Stimulated activated CD8-positive, alpha-beta memory T cell treated with anti-CD3 and anti-CD28 coated beads, Interleukin-7, amount 100 ng/mL, for 1 hour (primary cell): ENCODE measurements at places on chromosomes 2 and 18.

DNA sequence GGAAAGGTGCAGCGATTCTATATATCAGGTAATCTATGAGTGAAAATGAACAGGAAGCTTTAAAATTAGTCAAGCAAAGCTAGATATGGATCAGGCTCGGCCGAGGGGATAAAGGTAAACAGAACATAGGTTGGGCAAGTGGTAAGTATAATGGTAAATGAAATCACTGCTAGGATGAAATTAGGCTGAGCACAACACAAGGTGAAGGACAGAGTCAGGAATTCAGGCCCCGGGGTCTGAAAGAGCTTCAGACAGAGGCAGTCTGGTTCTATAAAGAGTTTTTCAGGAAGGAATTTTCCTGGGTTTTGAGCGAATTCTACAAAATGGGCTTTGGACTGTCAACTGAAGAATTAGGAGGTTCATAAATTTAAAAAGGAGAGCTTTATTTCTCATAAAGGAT is 513.2 kb upstream of the CDH2 start:
- DNase-seq, result no peak

- DNase-seq, result no peak
Measured at GRCh38 chr2:100513650-100514049, 43.4 kb downstream of the NMS start.

GRCh38 chr18:21056545-21056944 is 55.1 kb downstream of the ROCK1 start:
- DNase-seq, result no peak

DNA sequence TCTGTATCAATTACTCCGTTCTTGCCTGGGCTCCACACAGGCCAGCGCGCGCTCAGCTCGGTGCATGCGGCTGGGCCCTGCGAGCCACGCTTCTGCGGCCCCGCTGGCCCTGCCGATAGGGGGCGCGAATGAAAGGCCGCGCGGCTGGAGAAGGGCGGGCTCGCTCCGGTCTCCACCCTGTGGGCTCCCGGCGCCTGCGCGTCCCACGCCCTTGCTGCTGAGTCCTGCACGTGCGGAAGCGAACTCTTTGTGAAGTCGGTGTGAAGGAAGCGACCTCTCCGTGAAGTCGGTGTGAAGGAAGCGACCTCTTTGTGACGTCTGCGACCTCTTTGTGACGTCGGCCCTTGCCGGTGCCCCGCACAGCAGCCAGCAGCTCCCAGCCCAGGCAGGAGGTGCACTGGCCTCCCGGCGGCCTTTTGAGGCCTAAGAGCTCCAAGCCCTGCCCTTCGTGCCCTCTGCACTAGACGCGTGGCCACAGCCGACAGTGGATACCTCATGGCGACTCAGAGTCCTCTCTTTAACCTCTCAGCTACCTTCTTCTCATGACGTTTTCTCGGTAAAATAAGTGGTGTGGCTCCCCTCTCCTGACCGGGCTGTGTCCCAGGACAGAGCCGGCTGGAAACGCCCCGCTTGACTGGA is 391.9 kb upstream of the RAB6C start:
- DNase-seq, result no peak

GRCh38 chr2:159592441-159592840 is 23.9 kb downstream of the BAZ2B start:
- no peak for DNase-seq

DNA sequence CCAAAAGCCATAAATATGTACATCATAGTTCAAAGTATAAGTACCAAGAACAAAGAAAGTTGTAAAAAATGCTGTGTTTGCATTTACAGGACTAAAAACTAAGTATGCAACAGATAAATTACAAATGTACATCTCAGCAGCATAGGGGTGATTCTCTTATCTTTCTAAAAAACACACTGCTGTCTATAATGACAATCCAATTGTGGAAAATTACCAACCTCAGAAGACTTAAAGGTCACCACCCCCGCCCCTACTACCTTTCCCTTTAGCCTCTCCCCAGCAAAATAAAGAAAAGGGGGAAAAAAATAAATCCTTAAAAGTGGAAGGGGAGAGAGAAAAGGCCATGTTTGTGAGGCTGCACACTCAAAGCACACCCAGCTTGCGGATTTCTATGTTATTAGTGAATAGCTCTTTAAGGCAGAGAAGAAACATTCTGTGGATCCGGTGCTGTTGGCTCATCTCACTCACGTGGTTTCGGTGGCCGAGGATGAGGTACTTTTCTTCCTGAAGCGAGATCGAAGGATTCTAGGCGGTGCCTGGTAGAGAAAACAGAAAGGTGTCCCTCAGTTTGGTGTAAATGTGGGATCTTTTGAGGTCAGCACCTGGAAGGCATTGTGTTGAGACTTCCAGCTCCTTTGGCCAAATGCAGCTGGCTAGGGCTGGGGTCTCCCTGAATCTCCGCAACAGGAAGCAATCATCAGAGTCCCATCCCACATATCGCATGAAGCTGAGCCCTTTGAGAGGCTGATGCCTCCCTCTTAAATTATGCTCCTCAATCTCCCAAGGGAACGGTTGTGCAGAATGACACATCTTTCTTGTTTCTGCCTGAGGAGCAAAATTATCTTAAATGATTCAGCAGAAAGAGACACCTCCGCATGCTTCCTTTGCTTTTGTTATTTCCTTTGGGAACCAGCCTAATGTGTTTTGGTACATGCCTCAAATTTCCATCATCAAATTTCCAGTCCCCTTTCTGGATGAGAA is 17.6 kb downstream of the MRPL35 start:
- DNase-seq, result no peak

GRCh38 chr2:200496696-200497095 is 13.2 kb downstream of the KCTD18 start:
- DNase-seq, result no peak

DNA sequence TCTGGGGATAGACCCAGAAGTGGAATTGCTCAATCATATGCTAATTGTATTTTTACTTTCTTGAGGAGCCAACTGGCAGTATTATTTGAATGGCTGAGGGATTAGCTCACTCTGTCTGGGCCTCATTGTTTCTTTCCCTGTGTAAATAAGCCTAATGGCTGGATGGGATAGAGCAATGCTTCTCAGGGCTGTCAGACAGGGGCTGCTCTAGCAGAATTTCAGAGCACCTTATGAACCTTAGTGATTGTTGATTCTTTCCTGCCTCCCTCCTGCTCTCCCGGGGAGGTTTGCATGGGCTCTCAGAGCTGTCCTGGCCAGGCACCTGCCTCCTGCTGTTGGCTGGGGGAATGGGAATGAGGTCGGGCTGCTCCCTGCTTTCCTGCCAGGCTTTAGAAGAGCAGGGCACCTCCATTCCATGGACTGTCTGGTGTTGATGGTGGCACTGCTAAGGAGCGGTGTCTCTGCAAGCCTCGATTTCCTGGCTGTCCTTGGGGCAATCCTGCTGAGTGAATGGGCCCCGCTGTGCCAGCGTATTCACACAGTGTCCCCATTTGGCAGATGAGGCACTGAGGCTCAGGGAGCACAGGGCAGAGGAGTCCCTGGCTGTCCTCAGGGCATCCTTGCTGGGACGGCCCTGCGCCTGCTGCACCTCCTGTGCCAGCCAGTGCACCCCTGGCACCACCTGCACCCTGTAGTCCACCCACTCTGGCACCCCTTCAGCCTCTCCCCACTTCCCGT is 468.2 kb upstream of the HS6ST1 start:
- DNase-seq, result no peak

GRCh38 chr18:4961121-4961909 is 235.7 kb downstream of the AKAIN1 start:
- no peak for DNase-seq

- DNase-seq, result no peak
Measured at GRCh38 chr2:133839677-133840076, 271.4 kb upstream of the NCKAP5 start.

DNA sequence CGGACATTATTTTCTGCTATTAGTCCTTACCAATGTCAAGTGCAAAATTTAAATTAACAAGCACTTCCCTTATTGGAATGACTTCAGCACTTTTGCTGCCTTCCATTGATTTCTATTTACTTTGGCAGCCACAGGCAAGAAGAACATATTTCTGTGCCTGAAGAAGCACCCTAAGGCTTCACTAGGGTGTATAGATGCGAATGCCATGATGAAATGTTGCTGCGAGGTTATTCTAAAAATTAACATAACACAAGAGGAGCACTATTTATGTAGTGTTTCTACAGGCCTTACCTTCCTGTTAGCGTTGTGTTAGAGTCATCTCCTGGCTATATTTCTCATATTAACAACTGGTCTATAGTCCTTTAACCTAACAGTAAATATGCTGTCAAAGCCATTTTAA is 365.0 kb upstream of the HNRNPA3 start:
- no peak for DNase-seq

DNA sequence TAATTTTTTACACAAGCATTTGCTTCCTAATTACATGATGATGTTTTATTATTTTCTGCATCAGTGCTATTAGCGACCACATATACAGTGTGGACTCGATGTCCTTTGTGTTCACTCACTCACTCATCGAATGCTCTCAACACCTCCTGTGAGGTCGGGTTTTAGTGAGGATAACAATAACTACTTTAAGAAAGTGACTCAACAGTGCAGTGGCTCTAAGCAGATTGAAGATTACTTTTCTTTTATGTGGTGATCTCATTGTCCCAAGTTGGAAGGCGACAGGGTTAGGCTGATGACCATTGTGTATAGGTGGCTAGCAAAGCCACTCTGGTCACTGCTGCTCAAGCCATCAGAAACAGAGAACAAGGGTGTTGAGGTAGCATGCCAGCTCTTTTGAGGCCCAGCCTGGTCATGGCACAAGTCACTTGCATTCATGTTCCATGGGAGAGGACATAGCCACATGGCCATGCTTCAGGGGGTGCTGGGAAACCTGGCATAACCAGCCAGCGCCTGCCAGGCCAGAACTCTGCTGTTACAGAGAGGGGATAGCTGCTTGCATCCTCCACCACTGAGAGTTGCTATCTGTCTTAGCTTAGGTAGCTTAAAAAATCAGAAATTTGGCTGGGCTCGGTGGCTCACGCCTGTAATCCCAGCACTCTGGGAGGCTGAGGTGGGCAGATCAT is 60.4 kb downstream of the PDCL3 start:
- DNase-seq, result no peak

DNA sequence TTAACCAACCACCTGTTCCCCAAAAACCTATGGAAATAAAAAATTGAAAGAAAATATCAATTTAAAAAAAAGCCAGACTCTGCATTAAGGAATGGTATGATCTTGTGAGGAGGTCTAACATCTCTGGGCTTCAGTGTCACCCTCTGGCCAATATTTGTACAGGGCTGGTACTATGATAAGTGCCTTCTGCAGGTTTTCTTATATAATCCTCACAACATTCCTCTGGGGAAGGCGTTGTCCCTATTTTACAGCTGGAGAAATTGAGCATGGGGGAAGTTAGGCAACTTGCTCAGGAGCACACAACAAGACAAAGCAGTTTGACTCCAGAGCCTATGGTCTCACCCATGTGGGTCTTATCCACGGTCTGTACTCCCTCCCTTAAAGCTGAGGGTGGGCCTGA is 86.0 kb downstream of the ZBTB7C start:
- DNase-seq, result no peak

DNA sequence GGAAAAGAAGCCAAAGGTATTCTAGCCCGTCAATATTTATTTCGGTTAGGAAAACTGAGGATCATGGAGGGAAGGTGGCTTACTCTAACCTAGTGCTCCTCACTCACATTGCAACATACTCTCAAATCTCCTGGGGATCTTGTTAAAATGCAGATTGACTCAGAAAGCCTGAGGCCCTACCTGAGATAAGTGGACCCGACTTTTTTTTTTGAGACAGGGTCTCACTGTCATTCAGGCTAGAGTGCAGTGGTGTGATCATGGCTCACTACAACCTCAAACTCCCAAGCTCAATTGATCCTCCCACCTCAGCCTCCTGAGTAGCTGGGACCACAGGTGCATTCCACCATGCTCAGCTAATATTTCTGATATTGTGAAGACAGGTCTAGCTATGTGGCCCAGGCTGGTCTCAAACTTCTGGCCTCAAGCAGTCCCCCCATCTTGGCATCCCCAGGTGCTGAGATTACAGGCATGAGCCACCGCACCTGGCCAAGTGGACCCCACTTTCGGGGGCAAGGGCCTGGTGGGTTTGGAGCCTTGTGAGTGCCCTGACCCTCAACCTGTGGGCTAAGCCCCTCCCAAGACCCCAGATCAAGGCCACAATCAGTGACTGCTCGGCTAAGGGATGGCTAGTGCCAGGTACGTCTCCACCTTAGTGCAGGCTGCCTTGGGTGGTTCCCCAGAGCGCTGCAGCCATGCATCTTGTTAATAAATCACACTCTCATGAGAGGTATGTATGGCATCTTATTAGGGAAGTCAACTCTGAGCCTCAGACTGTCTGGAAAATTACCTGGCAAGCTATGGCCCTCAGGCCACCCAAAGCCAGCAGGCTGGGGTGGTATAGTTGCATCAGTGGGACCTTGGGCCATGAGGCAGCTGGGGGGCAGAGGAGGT is 1.1 kb upstream of the NEURL3 start:
- no peak for DNase-seq

DNA sequence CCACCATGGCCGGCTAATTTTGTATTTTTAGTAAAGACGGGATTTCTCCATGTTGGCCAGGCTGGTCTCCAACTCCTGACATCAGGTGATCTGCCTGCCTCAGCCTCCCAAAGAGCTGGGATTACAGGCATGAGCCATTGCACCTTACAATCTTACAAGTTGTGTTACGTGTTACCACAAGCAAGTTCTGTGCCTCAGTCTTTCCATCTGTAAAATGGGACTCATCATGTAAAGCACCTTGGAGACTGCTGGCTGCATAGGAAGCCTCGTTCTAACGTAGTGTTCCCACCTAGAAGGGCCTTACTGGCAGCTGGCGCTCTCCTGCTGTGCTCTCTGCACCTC is 10.0 kb downstream of the DNAJB2 start:
- DNase-seq, result no peak

DNA sequence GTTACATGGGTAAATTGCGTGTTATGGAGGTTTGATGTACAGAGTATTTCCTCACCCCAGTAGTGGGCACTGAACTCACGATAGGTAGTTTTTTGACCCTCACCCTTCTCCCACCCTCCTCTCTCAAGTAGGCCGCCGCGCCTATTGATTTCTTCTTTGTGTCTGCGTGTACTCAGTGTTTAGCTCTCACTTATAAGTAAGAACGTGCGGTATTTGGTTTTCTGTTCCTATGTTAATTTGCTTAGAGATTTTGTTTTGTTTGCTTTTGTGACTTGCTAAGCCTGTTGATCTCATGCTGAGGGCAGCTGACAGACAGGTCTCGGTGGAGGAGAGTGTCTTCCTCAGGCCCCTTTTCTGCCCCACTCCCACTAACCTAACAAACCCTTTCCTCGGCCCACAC is 36.2 kb downstream of the ACOXL start:
- no peak for DNase-seq

GRCh38 chr2:130755256-130756052 is at the start of gene AMER3:
TSS of gene AMER3 (plus strand) at chr2:130755540. CDS start at chr2:130762073, 6,533 bp downstream.
- no peak for DNase-seq

- no peak for DNase-seq
Measured at GRCh38 chr18:36379435-36379984, 82.0 kb downstream of the FHOD3 start.

- no peak for DNase-seq
Measured at GRCh38 chr2:215601990-215602721, 166.3 kb upstream of the FN1 start.
